ENCODE measurements at places on chromosomes 16 and 17.

DNA sequence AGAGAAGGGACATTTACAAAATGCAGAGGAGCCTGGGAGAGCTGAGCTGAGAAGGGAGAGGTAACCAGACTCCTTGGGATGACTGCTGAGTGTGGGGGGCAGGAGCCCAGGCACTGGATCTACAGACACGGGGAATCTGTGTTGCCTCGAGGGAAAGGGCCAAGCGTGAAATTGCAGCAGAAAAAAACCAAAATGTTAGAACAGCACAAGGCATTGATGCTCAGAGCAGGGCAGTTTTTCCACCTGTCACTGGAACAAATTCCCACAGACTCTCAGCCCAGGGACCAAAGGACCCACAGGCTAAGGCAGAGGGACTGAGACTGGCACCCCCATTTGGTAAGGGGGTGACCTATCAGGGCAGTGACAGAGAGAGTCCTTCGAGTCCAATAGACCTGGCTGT lies 2.0 kb downstream of the PITPNM3 start:
- no peak for DNase-seq

- no peak for DNase-seq
Observed at GRCh38 chr16:85511938-85512807, 100.9 kb upstream of the GSE1 start.

- peak; percentile 82 for DNase-seq
Observed at GRCh38 chr17:58337210-58337599, 8.6 kb upstream of the TSPOAP1 start.

DNA sequence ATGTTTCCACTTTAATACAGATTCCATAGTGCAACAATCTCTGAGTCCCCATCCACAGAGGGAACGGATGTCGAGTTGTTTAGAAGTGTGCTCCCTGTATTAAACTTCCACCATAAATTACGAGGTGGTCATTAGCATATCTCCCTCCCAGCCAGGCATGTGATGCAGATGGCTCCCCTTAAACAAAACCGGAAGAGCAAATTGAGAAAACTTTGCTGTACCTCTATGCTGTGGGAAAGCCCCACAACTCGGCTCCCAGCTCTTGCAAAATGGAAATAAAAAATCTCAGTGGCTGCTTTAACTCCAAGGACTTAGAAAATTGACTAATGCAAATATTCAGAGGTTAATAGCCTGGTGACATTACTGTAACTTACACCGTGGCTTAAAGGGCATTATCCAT lies 290.9 kb downstream of the MAF start:
- DNase-seq = no peak

DNA sequence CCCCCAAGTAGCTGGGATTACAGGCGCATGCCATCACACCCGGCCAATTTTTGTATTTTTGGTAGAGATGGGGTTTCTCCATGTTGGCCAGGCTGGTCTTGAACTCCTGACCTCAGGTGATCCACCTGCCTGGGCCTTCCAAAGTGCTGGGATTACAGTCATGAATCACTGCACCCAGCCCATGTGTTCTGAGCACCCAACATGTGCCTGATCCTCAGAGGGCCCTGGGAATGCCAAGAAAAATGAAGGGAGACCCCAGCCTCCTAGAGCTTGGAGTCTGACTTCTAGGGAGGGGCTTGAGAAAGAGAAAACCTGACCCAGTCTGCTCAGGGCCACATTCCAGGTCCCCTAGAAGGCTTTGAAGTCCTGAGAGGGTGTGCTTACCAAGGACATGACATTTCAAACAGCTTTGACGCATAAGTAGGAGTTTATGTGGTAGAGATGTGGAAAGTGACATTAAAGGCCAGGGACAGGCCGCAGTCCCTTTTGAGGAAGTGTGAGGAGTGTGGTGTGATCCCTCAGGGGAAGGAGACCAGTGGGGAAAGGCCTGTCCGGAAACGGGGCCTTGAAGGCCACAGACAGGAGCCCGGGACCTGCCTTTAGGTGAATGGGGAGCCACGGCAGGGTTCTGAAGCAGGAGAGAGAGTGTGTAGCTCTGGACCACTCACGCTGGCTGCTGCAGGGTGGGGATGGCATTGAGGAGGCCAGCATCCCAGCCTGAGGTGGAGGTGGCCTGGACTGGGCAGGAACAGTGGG lies 1.1 kb upstream of the CCL22 start:
- DNase-seq = peak; percentile 39

GRCh38 chr17:4899341-4900230 lies at the start of gene C17orf107:
C17orf107 (plus strand) TSS chr17:4899536; CDS start chr17:4899763, 227 bp downstream.
- DNase-seq = peak; percentile 98

DNA sequence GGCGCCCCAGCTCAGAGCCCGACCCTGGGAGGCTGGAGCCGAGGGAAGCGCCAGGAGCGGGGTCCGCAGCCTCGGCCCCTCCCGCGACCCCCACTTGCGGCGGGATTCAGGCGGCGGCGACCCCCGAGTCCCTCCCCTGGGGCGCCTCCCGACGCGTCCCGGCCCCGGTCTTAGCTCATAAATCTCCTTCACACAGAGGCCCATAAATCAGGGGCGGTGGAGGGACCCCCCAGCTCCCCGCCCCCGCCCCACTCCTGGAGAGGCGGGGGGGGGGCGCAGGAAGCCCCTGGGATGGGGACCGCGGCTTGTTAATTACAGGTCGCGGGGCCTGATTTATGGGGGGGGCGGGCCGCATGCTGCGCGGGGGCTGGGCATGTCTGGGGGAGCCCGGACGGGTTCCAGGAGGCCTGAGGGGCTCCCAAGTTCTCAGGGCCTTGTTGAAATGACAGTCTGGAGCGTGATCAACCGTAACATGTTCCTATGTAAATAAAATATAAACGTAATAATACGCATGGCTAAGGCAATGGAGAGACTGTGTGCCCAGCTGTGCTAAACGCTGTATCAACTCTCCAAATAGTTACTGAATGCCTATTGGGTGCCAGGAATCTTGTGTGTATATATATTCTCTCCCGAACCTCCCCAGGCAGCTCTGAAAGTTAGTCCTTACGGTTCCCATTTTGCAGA lies 10.0 kb upstream of the BHLHA9 start:
- DNase-seq = no peak

Measured in activated effector memory CD4-positive, alpha-beta T cell treated with anti-CD3 and anti-CD28 coated beads, Interleukin-2, amount 50 U/mL, for 16 hours (primary cell).